A549 (cell line): ENCODE measurements at places on chromosomes 2 and 18. TPM values are rescaled to one million over a fixed set of nuclear protein-coding genes. Genes with fewer than 3 reads are reported as not detected.

NAT8 gene
- polyA plus RNA-seq: not detected in 3 replicates

- no peak for DNase-seq
These were observed 167.4 kb downstream of the CAPN13 start for GRCh38 chr2:30639836-30640235.

GRCh38 chr18:12278741-12279682, 24.9 kb downstream of the CIDEA start:
- no peak for DNase-seq

- no peak for DNase-seq
These were observed 29.5 kb upstream of the CHMP1B start for GRCh38 chr18:11821643-11822237.

DNA sequence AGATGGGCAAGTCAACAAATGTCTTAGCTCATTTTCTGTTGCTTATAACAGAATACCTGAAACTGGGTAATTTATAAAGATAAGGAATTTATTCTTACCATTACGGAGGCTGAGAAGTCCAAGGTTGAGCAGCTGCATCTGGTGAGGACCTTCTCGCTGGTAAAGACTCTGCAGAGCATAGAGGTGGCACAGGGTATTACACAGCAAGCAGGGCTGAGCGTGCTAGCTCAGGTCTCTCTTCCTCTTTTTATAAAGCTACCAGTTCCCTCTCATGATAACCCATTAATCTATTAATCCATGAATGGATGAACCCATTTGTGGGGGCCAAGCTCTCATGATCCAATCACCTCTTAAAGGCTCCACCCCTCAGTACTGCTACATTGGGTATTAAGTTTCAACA, 109.1 kb downstream of the CDK15 start:
- DNase-seq: no peak

DNA sequence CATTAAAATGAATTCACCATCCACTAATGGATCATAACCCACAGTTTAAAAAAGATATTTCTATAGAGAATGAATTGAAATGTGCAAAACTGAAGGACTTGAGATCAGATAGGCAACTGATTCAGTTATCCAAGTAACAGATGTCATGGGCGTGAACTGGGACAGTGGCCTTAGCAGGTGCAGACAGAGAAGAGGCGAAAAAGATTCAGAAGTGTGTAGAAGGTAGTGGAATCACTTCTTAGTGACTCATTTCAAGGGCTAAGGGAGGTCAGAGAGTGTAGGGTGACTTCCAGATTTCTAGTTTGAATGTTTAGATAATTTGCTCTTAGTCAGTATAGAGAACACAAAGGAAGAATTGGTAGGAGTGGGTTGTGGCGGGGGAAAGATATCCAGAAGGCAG, 79.7 kb downstream of the EHBP1 start:
- no peak for DNase-seq

TRIM54 gene
- 0.07 to 0.13 TPM (median 0.11 TPM) in 3 replicates for polyA plus RNA-seq

- DNase-seq: no peak
These were observed 71.7 kb downstream of the PTRHD1 start for GRCh38 chr2:24721470-24721869.

DNA sequence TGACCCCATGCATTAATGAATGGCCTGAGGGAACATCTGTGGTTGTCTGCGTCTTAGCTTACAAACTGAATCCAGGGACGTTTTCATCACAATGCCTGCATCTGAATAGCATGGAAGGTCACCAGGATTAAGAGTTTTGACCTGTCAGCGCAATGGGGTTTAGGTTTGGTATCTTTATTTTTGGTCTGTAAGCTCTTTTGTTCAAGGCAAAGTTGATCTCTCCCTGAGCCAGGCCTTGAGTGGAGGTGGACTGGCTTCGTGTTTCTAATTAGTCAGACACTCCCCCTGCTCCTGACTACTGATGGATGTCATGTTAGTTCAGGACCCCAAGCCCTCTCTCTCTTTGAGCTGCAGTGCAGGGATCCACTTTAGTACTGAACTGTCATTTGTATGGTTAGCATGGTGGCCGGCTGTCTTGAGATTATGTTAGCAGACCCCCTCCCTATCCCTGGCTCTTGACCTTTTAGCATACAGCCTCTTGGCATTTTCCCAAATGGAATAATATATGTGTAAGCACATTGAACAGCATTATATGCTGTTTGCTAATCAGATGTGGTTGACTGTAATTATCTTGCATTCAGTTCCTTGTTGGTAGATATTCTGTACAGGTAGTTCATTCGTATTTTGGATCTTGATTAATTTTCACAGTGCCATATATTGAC, 59.2 kb downstream of the LYPD6 start:
- DNase-seq: no peak

DNA sequence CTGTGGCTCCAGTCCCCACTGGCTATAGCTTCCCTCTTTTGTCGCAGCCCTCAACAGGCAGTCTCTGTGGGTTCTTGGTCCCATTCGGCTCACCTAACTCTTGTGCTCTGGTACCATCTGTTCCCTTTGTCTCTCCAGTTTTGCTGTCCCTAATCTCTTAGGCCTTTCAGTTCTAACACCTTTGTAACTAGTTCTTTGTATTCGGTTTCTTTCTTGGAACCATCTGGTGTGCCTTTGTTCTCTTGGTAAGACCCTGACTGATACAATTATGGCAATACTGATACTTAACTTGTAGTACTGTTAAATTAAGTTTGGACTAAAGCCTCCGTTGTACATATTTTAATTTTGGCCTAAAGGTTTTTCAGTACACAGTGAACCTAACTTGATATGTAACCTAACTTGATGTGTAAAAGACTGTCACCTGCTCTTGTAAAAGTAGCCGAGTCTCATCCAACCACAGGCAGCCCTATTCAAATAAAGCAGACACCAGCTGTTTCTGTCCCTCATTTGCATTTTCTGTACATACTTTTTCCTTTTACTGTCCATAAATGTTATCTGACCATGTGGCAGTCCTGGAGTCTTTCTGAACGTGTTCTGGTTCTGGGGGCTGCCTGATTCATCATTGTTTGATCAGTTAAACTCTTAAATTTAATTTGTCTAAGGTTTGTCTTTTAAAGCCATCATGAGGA, 4.8 kb upstream of the MRPL44 start:
- no peak for DNase-seq

ACADL gene
- not detected in 3 replicates for polyA plus RNA-seq

TXNDC2 gene
- polyA plus RNA-seq: 0.06 to 0.12 TPM in 2 of 3 replicates, not detected in the other

DNA sequence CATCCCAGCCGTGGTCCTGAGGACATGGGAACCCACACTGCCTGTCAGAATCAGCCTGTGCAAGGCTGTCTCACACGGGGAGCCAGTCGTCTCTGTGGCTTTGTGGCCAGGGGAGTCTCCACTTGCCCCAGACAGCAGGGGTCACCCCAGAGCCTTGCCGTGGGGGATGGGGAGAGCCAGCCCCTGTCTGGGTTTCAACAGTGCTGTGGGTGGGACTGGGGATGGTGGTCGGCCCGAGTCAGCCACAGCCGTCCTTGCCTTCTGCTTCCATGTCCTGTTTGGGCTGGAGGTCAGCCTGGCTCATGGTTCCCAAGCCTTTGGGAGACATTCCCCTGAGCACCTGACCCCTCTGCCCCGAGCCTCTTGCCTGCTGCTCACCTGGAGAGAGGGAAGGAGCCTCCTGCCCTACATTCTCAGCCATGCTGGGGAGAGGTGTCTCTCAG, 19.6 kb downstream of the GPR35 start:
- no peak for DNase-seq

DNA sequence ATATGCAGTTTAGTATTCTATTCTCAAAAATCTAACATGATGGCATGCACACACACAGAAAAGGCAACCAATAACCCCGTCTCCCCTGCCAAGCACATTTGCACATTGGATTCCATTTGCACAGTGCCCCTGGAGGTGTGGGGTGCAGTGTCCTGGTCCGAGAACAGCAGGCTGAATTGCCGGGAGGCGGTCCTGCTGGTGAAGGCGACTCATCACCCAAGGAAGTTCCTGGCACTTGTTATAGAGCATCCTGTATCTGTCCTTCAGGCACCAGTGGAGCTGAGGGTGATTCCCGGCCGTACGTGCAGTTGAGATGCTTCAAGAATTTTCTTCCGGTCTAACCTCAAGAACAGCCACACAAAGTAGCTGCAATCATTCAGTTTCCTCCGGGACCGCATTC, 73.0 kb upstream of the RAB12 start:
- DNase-seq: no peak

DNA sequence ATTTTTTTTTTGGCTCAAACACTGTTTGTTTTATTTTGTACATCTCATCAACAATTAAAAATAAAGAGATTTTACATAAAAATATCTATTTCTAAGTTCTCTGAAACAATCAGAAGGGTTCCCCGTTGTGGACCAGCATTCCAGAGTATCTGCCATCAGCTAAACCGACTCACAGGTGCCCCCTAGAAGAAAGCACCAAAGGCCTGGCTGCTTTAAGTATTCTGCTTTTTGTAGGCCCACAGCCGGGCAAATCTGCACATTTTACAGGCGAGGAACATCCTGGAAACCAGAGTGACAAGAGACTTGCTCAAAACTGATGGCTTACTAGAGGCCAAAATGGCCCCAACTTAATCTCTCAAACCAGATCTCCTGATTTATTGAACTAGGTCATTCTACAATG, 82.2 kb upstream of the SETBP1 start:
- no peak for DNase-seq

GULP1 gene
- polyA plus RNA-seq: 30.7 to 31.5 TPM (median 31.4 TPM) in 3 replicates
